ENCODE measurements at places on chromosomes 7 and 10.

- no peak for DNase-seq
Observed at GRCh38 chr10:28400681-28401080, 97.8 kb upstream of the MPP7 start.

GRCh38 chr10:132707121-132707775 is 78.7 kb downstream of the NKX6-2 start:
- DNase-seq = no peak

DNA sequence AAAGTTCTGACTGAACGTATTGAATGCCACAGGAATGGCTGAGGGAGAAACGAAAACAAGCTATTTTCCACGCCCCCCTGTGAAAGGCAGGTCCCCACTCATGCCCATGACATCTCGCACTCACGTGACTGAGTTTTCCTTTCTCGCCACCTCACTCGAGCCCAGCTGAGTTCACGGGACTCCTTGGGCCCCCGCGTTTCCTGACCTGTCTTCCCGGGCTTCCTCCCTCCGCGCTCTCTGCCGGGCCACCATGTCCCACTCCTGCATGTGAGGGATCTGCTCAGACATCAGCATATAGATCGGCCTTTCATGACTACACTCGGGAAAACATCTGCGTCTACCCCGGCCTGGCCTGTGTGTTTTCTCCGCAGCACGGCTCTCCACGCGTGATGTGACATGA is 226.0 kb upstream of the ADARB2 start:
- DNase-seq = no peak

GRCh38 chr7:158726277-158726807 is 21.7 kb upstream of the NCAPG2 start:
- no peak for DNase-seq

DNA sequence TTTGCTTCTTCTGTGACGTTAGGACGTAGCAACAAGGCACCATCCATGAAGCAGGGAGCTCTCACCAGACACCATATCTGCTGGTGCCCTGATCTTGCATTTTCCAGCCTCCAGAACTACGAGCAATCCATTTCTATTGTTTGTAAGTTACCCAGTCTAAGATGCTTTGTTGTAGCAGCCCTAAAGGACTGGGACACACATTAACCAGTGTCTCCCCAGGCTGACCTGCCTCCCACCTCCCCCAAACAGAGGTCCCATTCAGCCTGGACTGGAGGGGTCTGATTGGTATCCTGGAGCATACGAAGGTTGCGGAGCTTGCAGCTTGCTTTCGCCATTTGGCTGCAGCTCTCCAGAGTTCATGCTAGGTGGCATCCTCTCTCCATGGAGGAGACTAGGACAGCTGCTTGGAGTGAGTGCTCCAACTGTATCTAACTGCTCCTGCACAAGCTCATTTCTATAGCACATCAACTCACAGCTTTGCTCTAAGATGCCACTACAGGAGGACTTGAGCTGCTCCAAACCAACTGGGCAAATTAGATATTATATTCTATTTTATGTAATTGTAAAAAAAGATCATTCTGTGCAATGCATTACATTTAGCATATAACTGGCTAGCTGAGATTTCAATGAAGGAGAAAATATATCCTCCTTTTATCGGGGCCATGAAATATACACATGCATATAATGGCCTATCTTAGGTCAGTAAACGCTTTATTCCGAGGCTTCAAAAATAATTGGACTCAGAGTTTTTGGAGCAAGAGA is 8.0 kb upstream of the GRK5 start:
- peak; percentile 44 for DNase-seq

GRCh38 chr10:1278306-1278705 is 222.1 kb downstream of the WDR37 start:
- DNase-seq = no peak

DNA sequence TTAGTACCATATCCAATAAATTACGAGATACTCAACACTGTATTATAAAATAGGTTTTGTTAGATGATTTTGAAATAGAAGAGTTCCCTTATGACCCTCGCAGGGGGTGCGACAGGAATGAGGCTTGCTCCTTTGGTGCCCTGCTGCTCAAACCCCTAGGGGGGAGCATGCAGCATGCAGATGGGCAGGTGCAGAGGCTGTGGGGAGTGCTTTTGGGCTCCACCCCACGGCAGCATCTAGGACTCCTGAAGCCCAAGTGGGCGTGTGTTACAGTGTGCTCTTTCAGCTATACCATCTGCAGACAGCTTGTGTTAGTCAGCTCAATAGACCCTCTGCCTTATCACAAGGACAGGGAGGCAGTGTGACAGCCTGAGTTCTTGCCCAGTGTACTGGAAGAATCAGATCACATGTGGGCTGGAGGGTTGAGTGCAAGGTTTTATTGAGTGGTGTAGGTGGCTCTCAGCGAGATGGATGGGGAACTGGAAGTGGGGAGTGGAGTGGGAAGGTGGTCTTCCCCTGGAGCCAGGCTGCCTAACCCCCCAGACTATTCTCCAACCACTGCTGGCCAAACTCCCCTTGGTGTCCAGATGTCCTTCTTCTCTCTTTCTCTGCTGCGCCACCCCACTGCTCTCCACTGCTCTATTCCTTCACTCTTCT is 3.1 kb upstream of the MRC1 start:
- DNase-seq = no peak

GRCh38 chr7:92547579-92547978 is 19.0 kb downstream of the RBM48 start:
- no peak for DNase-seq

DNA sequence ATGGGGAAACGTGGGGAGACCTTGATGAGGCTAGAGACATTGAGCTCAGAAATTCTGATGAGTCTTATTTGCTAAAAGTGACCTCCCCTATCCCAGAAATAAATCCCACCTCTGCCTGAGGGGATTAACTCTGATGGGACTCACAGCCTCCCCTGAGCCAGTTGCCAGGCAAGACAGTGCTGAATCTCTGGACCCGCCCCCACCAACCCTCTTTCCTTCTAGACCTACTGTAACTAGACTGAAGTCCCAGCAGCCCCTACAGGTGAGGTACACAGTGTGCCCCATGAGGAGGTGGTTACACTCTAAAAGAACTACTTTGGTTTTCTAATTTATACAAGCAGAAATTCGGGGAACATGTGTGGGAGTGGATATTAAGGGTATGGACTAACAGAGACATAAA is 42.9 kb downstream of the PTPRE start:
- no peak for DNase-seq

- no peak for DNase-seq
Observed at GRCh38 chr10:61998937-61999336, 97.4 kb downstream of the ARID5B start.

DNA sequence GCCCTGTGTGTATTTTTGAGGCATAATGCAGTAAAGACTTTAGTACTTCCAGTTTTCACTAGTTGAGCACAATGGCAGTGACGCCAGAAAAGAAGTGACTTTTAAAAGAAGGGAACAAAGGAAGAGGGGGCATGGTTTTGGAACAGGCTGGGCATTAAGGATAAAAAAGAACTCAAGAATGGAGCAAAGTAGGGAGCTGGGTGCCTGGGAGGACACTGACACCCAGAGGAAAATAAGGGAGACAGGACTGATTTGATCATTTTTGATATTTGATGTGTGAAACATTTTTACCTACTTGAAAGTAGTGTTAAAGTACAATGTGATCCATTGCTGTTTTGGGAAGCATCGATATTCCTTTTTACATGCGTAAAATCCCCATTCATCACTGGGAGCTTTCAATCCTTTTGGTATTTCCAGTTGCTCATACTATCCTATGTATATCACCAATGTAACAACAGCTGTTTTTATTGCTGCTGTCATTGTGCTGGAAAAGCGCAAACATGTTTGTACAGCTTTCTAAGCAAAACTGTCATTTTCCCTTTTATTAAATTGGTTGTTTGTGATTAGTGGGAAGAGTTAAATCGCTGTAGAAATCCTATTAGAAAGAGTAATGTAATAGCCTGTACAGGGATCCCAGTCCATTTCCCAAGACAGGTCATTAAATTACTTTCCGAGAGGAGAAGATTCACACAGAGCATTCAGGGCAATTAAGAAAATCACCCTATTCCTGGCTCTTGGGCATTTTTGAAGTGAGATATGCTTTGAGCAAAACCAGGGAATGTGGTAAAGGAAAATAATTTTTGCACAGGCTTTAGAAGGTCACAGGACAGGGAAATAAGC is 85.2 kb downstream of the ADAM12 start:
- no peak for DNase-seq

DNA sequence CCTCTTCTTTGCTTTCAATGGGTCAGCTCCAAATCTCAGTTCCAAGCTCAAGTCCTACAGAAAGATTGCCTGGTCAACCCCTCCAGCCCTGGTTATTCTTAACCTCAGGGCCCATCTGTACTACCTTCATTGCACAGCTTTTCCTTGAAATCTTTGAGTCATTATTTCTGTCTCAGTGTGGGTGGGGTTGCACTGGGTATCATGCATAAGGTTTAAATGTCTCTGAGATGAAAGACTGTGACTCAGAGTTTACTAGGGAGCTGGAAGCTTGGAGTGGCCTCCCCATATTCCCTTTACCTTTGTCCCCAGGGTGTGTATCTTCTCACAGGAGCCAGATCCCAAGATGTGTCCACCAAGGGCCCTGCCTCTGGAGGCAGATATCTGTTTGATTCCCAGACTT is 3.3 kb upstream of the OR6V1 start:
- no peak for DNase-seq

DNA sequence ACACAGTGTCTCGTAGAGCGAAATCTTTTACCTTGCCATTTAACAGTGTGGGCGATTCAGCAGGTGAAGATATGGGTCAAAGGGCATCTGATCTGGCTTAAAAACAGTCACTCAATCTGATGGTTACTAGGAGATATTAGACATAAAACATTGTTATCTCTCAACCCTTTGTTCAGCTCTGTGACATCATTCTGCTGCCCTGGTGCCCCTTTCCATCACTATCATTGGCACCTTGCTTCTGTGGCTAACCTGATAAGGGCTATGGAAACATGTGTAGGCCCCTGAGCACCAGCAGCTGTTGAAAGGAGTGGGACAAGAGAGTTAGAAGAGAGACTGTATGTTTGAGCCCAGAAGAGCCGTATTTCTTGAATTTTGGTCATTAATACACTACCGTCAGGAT is 650.3 kb downstream of the PHTF2 start:
- no peak for DNase-seq

DNA sequence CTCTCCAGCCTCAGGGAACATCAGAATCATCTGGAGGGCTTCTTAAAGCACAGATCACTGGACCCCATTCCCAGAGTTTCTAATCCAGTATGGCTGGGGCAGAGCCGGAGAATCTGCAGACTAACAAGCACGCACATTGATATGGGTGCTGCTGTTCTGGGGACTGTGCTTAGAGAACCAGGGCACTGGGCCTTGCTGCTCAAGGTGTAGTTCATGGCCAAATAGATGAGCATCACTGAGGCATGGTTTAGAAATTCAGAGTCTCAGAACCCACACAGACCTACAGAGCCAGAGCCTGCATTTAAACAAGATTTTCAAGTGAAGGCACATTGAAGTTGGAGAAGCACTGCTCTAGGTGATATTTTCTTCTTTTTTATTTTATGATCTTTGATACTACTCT is 376.8 kb upstream of the PHF14 start:
- no peak for DNase-seq

DNA sequence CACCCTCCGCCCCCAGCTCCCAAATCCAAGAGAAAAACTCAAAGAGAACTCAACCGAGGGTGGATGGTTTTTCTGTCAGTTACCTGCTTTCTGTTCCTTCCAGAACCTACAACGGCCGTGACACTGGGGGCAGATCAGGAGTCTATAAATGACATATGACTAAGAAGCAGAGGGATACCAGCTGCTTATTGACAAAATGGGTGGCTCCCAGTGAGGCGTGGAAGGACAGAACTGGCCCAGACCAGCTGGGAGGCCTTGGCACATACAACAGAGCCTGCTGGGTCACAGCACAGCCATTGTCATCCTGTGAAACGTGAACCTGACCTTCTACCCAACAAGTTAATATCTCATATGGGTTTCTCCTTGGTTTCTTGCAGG is 84.3 kb upstream of the ADRB1 start:
- DNase-seq = no peak

GRCh38 chr10:66795866-66796265 is 130.0 kb upstream of the LRRTM3 start:
- no peak for DNase-seq

GRCh38 chr7:151888079-151889067 is 11.5 kb upstream of the PRKAG2 start:
- no peak for DNase-seq

DNA sequence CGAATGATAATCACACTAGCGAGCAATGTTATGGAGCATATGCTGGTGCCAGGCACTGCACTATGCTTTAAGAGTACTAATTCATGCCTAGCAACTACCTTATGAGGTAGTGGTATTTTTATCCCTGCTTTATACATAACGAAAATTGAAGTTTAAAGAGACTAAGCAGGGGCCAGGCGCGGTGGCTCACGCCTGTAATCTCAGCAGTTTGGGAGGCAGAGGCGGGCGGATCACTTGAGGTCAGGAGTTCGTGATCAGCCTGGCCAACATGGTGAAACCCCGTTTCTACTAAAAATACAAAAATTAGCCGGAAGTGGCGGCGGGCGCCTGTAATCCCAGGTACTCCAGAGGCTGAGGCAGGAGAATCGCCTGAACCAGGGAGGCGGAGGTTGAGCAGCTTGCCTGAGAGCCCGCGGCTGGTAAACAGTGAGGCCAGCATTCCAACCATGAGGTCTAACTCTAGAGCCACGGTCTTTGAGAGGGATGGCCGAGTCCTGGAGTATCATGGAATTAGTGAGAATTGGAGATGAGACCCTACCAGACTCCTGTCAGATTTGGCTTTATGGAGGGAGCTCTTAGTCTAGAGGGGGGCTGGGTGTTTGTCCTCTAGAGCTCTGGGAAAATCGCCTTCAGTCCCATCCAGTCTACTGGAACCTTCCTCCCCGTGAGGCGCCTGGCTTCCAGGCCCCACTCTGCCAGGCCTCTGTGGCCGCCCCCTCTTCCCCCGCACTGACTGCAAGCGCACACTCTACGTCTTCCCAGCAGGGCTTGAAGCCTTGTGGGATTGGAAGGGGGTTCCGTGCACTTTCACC is 11.6 kb downstream of the TLX1 start:
- no peak for DNase-seq

DNA sequence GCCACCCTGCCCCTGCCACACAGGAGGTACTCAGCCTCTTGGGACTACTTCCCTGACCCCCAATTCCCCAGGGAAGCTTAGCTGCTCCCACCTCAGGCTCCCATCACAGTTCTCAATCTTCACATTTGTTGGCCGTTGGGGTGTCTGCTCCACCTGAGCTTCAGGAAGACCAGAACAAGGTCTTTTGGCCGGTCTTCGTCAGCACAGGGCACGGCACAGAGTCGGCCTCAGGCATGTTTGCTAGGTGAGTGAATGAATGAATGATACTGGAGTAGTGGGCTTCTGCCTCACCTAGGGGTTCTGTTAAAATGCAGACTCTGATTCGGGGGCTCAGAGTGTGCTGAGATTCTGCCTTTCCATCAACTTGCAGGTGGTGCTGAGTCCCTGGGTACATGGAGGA is 20.3 kb downstream of the GPRIN2 start:
- no peak for DNase-seq

- DNase-seq = no peak
Observed at GRCh38 chr7:28013019-28013418, 167.6 kb downstream of the JAZF1 start.

DNA sequence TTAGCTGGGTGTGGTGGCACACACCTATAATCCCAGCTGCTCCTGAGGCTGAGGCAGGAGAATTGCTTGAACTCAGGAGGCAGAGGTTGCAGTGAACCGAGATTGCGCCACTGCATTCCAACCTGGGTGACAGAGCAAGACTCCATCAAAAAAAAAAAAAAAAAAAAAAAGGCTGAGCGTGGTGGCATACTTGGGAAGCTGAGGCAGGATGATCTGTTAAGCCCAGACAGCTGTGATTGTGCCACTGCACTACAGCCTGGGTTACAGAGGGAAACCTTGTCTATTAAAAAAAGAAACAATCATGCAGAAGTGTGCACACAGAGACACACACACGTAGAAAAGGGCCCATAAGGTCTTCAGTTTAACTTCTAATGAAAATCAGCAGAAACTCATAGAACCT is 150.6 kb downstream of the TPST1 start:
- DNase-seq = no peak

All from central memory CD4-positive, alpha-beta T cell (primary cell).